Effector CD8-positive, alpha-beta T cell (primary cell): ENCODE measurements at places on chromosomes 6 and 20.

GRCh38 chr6:106511288-106512047 lies 117.8 kb downstream of the RTN4IP1 start:
- DNase-seq, result peak; percentile 27

DNA sequence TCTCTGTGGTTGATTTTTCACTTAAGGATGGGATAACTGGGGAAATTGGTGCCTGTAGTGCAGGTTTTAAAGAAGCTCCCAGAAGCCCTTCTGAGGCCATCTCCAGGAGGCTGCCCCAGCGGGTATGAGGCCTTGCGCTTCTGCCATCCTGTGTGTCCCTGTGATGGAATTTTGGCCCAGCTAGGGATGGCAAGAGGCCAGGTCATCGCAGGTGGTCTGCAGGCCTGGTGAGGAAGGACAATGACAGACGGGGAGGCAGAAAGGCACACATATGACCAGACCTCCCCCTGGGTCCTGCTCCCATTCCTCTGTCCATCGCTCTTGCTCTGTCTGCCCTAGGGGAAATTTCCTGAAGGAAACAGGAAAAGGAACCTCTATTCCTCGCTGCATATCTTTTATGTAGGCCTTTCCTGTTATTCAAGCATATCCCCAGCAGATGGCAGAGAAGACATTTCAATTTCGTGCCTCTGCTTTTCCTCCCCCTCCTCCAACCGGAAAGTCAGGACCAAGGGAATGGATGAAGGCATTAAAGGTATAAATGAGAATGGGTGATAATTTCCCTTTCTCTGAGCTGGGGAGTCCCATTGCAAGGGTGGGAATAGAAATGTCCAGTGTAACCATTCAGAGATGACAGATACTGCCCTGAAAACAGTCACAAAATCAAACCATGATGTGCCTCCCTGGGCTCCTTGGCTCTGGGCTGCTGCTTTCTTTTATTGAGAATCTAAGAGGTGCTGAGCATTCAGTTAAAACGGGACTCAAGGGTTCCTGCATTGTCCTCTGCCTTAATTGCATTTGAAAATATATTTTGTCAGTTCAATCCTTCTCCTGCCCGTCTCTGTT lies 17.6 kb upstream of the HLA-F start:
- DNase-seq, result no peak

GRCh38 chr6:136404627-136405419 lies 115.2 kb upstream of the BCLAF1 start:
- DNase-seq, result no peak

GRCh38 chr6:170006071-170006899 lies 254.9 kb downstream of the ERMARD start:
- no peak for DNase-seq

GRCh38 chr6:141110481-141110880 lies 1022.2 kb upstream of the GJE1 start:
- no peak for DNase-seq

DNA sequence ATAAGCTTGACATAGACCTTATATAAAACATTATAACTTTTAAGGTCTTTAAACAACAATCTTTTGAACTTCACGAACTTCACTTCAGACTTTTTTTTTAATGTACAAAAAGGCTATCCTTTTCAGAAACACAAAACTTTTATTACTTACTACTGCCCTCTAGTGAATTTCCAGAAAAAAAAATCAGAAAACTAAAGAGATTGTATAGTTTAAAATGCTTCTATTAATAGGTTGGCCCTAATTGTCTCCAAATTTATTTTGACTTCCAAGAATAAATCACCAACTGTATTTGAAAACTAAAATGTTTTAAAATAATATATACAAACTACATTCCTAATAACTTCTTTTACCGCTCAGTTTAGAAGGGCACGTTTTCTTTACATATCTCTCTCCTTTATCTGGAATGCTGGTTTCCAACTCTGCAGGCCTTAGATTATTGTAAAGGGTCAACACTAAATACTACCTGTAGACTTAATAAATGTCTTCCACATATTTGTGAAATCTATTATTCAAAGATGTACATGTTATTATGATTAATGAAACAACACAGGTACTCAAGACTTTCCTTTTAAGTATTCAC lies 66.8 kb downstream of the LMBRD1 start:
- no peak for DNase-seq

- DNase-seq, result no peak
These were observed 101.9 kb downstream of the VEGFA start for GRCh38 chr6:43871933-43872332.

- no peak for DNase-seq
These were observed 111.6 kb downstream of the ERMARD start for GRCh38 chr6:169862892-169863525.
